ENCODE measurements at places on chromosomes 11 and 22.

GRCh38 chr22:50253046-50253915 is 2.2 kb upstream of the HDAC10 start:
- DNase-seq, result no peak

DNA sequence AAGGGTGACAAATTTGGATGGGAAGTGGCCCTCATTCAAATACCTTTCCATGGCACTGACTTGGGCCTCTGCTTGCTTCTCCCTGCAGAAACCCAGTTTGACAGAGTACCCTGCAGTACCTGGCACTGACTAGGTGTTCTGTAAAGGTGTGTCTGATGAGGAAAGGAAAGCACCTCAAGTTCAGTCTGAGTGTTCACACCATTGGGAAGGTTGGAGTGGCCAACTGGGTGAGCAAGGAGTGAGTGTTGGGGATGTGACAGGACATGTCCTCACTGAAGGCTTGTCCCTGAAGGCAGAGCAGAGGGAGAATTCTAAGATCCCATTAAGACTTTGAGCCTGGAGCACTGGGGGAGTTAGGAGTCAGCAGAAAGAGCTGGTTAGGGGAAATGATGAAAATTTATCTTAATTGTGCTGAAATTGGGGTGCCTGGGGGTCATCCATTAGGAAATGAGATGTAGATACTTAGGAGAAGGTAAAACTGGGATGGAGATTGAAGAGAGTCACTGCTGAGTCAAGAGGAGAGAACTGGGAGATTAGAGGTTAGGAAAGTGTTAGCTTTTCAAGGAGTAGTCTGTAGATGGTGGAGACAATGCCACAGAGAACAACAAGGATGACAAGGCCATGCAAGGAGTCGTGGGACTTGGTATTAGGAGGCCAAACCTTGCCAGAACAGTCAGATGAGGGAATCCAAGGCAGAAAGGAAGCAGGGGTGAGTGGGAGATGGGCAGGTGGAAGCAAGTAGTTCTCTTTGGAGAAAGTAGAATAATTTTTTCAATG is 6.1 kb downstream of the SREBF2 start:
- DNase-seq, result no peak

GRCh38 chr11:17471501-17471900 is 5.1 kb downstream of the ABCC8 start:
- no peak for DNase-seq

- no peak for DNase-seq
Measured at GRCh38 chr11:1387961-1388762, 1.6 kb upstream of the BRSK2 start.

- DNase-seq, result no peak
Measured at GRCh38 chr11:9761441-9761945, 97.6 kb downstream of the SWAP70 start.

DNA sequence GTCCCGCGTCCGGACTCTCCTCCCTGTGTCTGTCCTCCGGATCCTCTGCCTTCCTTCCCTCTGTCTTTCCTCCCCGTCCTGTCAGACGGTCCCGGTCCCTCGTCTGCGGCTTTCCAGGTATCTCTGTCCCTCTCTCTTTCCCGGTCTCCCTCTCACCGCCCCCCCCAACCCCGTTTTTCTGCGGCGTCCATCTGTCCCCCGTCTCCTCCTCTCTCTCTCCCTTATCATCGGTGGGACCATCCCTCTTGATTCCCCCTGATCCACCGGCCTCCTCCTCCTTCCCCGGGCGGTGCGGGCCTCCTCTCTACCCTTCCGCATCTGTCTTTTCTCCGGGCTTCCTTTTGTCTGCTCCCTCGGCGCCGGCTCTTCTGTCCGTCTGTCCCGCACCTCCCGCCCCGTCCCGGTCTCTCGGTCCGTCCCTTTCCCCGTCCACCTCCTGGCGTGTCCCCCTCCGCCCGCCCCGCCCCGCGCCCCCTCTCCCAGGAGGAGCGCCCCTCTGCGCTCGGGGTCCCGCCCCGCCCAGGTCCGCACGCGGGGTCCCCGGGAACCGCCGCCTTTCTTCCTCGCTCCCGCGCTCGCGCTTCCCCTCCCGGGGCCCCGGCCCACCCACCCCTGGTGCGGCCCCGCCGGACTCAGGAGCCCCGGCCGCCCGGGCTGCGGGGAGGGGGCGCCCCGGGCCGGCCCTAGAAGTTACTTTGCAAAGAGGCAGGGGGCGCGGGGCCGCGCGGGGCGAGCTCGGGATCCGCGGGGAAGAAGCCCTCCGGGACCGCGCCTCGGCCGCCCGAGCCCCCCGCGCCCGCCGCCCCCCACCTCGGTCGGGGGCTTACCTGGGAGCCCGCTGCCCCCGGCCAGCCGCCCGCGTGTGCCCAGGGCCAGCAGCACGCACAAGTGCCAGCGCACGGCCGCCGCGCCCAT is 568 bp downstream of the SCUBE1 start:
- DNase-seq, result no peak

- DNase-seq, result no peak
Measured at GRCh38 chr11:68891351-68891948, 12.2 kb downstream of the MRPL21 start.

- peak; percentile 73 for DNase-seq
Measured at GRCh38 chr11:44300844-44301563, 8.9 kb downstream of the ALX4 start.

GRCh38 chr11:97895572-97895971 is 1125.2 kb upstream of the CNTN5 start:
- DNase-seq, result no peak

GRCh38 chr11:88164806-88165585 is 10.2 kb downstream of the RAB38 start:
- DNase-seq, result no peak

DNA sequence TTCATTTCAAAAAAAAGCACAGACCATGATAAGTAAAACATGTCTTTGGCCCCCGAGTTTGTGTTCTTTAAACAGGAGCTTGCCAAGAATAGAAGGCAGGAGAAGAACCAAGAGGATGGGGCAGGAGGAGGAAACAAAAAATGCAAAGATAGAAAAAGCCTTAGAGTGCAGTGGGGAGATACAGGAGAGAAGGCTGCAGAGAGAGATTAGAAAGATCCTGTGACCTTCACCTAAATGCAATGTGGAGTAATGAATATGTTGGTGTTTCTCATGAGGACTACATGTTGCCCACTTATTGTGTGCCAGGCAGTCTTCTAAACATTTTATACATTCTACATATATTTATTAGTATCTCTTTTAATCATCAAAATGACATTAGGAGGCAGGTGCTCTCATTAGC is 2.3 kb upstream of the APLNR start:
- DNase-seq, result no peak

- DNase-seq, result no peak
Measured at GRCh38 chr11:119179983-119180382, 5.3 kb upstream of the NHERF4 start.

- DNase-seq, result no peak
Measured at GRCh38 chr11:67178421-67178820, 59.4 kb downstream of the KDM2A start.

DNA sequence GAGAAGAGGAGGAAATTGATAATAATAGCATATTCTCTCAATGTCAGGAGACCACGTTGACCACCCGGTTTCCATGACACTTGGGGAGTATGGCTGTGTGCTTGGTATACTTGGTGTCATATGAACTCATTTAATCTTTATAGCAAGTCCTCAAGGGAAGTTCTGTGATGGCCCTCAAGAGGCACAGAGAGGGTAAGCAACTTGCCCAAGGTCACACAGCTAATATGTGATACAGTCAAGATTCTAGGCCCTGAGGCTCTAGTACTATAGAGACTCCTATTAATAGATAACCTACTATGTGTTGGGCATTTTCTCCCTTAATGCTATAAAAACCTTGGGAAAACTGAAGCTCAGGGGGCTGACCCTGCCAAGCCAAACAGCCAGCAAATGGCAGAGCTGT is 10.6 kb upstream of the CACNG2 start:
- no peak for DNase-seq

DNA sequence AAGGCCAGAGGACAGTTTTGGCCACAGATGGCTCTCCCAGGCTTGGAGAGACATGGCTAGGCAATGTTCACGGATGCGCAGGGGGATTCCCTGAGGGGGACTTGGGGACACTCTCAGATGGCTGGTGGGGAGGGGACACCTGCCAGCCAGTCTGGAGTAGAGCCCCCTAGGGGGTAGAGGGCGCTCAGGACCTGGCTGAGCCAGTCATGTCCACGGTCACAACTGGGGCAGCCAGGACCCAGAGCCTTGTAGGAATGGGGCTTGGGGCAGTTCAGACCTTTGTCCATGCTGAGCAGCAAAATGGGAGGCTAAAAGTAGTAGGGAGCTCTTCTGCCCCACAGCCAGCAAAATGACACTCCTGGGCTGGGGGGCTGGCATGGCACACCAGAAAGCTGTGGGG is 1.7 kb downstream of the CSDC2 start:
- no peak for DNase-seq

DNA sequence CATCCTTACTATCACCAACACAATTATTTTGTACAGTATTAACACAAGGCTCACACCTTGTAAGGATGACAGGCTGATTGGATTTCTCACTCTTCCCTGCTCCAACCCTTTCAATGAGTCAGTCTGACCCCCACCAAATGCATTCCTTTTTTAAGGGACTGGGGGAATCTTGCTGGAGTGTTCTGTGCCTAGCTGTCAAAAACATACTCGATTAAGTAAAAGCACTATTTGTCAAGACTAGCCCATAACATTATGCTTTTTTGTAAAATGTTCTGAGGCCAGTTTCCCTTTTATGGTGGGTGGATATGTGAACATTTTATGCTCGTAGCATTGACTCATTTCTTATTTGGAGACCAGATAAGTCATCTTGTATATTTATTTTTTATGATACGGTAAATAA is 87.2 kb downstream of the PDHX start:
- DNase-seq, result no peak

DNA sequence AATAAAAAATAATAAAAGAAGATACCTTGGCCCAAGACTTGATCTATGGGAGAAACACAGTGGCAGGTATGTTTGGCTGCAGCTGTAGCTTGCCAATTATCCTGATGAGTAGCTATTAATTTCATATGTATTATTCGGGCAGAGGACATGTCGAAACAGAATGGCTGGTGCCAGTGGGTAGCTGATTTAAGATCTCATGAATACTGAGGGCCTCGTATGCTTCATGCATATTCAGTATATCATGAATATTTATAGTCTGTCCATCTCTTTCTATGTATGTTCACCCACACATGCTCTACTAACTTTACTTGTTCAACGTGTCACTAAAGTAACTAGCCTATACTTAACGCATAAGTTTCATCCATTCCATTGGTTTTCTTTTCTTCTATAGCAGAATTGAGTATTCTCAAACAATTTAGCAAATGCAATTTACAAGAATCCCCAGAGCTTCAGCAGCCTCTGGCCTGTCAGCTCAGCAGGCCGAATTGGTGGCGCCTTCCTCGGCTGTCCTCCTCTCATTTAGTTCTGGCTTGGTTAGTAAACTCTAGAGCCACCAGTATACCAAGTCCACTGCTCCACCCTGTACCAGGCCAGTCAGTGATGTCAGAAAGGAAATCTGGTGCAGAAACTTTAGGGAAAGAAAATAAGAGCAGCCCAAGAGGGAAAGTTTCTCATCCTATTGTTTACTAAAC is 17.9 kb downstream of the ART5 start:
- no peak for DNase-seq

DNA sequence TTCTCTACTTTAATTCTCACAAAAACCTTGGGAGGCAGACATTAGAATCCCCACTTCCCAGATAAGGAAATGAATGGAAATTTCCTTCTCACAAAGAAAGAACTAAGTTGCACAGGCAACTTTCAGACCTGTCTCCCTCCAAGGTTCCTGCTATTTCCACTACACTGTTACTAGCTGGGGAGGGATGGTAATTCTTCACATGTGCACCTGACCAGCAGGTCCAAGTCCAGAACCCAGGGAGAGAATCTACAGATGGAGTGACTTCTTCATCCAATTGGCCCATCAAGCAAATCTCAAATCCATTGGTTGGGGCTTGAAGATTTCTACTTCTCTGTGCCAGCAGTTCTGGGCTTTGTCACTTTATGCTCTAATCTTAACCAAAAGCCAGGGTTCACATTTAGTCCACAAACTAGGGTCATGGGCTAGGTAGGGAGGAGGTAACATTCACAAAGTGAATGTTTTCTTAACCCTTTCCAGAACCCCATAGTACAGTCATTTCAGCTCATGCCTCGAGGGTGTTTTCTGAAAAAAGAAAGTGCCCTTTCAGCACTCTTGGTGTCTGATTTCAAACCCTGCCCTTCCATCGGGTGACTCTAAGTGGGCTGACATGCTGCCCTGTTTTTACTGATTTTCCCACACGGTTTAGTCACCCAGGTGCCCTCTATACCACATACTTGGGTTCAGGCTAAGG is 2.7 kb downstream of the POU2AF1 start:
- DNase-seq, result no peak

- peak; percentile 87 for DNase-seq
Measured at GRCh38 chr11:111777094-111778046, 11.2 kb upstream of the PPP2R1B start.

DNA sequence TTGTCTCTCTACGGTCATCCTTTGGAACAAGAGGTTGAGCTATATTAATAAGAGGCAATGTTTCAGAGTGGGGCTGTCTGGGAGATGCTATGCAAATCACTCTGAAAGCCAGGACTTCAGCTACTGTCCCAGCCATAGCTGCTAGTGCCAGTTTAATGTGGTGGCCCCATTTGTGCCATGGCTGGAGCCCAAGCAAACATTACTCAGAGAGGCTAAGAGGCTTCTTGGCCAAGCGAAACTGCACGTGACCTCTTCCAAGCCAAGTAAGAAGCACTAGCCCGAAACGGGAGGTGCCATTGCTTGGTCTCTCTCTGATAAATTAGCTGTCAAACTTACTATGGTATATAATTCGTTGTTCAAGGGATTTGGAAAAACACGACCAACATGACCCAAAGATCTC is 50.4 kb upstream of the TBCEL start:
- DNase-seq, result no peak

DNA sequence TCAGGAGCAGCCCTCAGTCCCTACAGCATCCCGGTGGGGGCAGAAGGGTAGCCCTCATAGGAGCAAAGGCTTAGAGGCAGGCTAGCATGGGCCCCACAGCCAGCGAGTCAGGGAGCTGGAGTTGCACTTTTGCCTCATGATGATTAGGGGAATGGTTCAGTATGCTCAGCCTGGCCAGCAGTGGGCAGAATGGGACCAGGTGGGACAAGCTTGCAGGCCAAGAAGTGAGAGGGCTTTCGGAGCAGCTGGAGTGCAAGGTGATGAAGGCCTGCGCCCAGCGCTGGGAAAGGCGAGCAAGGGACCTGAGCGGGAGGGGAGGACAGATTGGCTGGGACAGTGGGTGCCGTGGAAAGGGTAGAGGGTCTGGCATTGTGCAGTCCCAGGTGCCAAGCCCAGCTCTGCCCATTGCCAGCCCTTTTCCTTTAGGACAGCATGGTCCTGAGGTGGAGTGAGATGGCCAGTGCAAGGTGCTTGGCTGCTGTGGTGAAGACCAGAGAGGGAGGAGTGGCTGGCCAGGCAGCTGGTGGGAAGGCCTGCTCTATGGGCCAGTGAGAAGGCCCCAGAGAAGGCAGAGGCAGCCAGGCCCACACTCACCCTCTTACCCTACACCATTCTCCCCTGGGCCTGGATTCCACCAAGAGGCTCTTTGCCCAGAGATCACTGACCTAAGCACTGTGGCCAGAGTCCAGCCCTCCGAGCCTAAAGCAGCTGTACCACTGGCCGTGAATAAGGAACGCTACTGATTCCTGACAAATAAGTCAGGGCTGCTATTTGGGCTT is 47.9 kb upstream of the SUSD2 start:
- no peak for DNase-seq
